Osteocyte (in vitro differentiated cells): ENCODE measurements at places on chromosomes 2 and 18. TPM values are rescaled to one million over a fixed set of nuclear protein-coding genes. Genes with fewer than 3 reads are reported as not detected.

The SLC5A7 gene
- total RNA-seq: not detected in 2 replicates

- H3K27me3 ChIP-seq: no peaks in the 10 kb centered on the region
- H3K4me1 ChIP-seq: peaks cover 12% of the 10 kb centered on the region
- no peak for DNase-seq
- no peak overlapping the region for H3K4me3 ChIP-seq
Observed at GRCh38 chr2:214104219-214104618, 306.6 kb upstream of the VWC2L start.

DNA sequence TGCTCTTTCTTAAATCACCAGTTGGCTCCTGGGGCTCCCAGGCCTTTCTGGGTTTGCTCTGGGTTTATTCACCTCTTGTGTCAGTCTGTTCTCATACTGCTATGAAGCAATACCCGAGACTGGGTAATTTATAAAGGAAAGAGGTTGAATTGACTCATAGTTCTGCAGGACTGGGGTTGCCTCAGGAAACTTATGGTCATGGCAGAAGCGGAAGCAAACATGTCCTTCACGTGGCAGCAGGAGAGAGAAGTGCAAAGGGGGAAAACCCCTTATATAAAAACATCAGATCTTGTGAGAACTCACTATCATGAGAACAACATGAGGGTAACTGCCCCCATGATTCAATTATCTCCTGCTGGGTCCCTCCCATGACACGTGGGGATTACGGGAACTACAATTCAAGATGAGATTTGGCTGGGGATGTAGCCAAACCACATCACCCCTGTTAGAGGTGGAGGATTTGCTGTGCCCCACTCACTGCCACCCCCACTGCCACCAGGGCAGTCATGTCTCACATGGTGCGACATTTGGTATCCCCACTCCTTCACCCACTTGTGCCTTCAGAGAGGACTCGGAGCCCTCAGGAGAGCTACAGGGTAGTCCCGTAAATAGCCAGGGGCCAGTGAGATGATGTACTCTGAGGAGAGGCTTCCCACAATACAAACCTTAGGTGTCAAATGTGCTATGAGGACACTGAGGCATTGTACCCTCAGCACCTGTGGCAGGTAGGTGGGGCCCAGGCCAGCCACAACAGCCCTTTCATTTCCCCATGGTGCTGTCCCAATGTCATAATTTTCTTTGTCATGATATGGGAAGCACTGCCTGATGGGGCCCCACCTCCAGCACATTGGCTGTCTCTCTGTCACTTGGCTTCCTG is 35.7 kb downstream of the CDC42EP3 start:
- no peaks in the 10 kb centered on the region for H3K36me3 ChIP-seq
- H3K4me1 ChIP-seq: peaks cover 27% of the 10 kb centered on the region
- no peak for DNase-seq
- no peaks in the 10 kb centered on the region for H3K27me3 ChIP-seq
- no peak overlapping the region for H3K4me3 ChIP-seq

DNA sequence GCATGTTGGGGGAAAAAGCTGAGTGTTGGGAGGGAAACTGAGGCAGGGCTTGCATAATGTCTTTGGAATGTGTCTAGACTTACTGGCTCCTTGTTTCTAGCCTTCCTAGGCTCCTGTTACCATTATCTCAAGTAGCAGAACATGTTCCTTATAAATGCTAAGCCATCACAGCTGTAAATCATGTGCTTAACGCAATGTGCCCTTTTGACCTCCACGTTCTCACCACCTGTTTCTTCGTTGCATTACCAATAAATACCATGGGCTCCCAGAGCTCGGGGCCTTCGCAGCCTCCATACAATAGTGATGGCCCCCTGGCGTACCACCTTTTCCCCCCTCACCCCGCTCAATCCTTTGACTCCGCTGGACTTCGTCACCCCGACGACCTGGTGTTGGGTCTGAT is 54.0 kb upstream of the CWC22 start:
- H3K27me3 ChIP-seq: peaks cover 25% of the 10 kb centered on the region
- H3K4me1 ChIP-seq: peaks cover 5% of the 10 kb centered on the region
- no peak overlapping the region for H3K4me3 ChIP-seq
- no peaks in the 10 kb centered on the region for H3K36me3 ChIP-seq
- no peak overlapping the region for H3K27ac ChIP-seq
- DNase-seq: no peak

The HTR2B gene
- total RNA-seq: 3.1 and 3.9 TPM in 2 replicates

- peaks cover 10% of the 10 kb centered on the region for H3K4me1 ChIP-seq
- no peaks in the 10 kb centered on the region for H3K36me3 ChIP-seq
- H3K27me3 ChIP-seq: no peaks in the 10 kb centered on the region
Observed at GRCh38 chr18:13302457-13303225, 84.1 kb downstream of the LDLRAD4 start.

DNA sequence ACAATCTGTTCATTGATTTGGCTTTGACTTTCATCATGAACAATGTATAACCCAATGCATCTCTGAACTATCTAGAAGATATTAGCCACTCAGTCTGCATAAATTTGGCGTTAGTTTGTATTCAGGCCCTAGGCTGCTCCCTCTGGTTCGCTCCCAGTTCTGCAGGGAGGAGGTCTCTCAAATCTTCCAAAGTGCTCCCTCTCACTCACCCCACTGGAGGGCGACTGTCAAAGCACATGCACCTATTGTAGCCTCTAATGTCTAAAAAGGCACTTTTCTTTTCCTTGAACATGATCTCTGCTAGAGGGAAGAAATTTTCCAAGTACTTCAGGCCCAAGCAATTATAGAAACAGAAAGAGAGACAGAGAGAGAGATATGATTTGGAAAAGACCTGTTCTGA is 291.5 kb downstream of the TDRD15 start:
- DNase-seq: no peak
- no peak overlapping the region for H3K27ac ChIP-seq
- no peaks in the 10 kb centered on the region for H3K4me1 ChIP-seq
- H3K4me3 ChIP-seq: no peak overlapping the region
- H3K36me3 ChIP-seq: no peaks in the 10 kb centered on the region
- H3K27me3 ChIP-seq: no peaks in the 10 kb centered on the region

The COLEC12 gene
- total RNA-seq: 113 and 120 TPM in 2 replicates

- no peaks in the 10 kb centered on the region for H3K4me1 ChIP-seq
- DNase-seq: no peak
- H3K36me3 ChIP-seq: no peaks in the 10 kb centered on the region
Observed at GRCh38 chr2:85490861-85491755, 47.9 kb upstream of the MAT2A start.

The ACKR3 gene
- total RNA-seq: 36.9 and 40.5 TPM in 2 replicates

The MDH1B gene
- 1.2 and 1.3 TPM in 2 replicates for total RNA-seq

The COL4A3 gene
- total RNA-seq: 0.32 and 0.57 TPM in 2 replicates

DNA sequence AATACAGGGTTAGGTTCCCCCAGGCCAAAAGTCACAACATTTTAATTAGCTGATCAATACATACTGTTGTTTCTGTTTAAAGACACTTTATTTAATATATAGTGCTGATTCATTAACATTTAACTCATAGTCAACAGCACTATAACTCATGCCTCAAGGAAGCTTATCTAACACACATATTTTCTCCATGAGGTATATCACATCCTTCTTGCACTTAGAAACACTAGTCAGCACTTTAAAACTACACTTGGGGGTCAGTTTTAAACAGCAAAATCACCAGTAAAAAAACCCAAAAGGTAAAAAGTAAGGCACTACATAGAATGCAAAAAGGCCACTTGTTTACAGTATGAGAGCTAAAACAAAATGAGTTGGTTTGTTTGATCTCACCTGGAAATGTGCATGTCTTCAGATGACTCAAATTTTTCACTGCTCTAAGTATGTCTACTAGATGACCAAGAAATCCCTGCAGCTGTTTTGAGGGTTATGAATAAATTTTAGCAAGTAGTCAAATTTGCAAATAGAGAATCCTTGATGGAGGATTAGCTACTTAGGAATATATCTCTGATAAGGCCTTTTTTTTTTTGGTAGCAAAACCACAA is 54.1 kb upstream of the EPB41L5 start:
- H3K27me3 ChIP-seq: no peaks in the 10 kb centered on the region
- H3K36me3 ChIP-seq: peaks cover 38% of the 10 kb centered on the region
- no peak overlapping the region for H3K4me3 ChIP-seq
- no peak for DNase-seq
- H3K4me1 ChIP-seq: no peaks in the 10 kb centered on the region

The CLIP4 gene
- total RNA-seq: 22.1 and 24.6 TPM in 2 replicates

The DLGAP1 gene
- 0.05 TPM in 1 of 2 replicates, not detected in the other for total RNA-seq

DNA sequence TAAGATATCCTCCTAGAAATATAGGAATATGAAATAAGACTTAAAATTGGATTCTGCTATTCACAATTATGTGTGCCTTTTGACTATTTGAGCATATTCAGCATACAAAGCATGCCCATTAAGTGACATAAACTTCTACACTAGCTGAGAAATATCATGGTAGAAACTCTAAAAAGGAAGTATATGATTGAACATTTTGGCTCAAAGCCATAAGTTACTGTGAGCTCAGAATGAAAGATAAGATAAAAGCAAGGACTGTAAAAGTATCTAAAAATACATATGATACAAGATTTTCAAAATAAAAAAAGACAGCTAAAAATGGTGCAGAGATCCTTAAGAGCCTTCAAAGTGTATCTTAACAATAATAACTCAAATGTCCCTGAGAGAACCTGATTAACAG is 340.5 kb upstream of the SLC39A10 start:
- H3K27ac ChIP-seq: no peak overlapping the region
- H3K36me3 ChIP-seq: no peaks in the 10 kb centered on the region
- H3K27me3 ChIP-seq: peaks cover 18% of the 10 kb centered on the region

DNA sequence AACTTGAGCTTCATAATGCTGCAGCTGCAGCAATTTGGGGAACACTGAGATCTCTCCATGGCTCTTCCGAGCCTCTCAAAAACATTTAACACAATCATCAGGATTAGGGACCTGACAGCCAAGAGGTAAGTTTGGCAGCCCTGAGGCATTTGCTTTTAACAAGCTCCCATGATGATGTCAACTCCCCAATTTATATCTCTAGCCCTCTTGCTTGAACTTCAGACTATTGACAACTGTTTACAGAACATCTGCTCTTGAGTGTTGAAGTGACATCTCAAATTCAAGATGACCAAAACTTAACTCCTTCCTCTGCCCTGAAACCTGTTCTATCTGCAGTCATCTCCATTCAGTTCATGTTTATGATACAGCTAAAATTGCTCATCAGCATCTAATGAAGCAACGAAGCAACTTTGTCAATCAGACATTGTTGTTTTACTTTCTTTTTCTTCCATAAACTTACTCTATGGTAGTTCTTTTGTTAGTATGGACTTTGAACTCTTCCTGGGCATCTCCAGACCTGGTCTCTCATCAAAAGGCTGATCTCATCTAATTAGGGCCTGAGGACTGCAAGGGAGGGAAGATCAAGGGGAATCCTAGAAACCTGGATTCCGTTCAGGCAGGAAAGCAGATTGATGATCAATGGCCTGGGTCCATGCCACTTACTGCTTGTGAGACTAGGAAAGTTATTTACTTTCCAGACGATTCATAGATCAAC is 48.1 kb downstream of the SEMA4F start:
- peaks cover 32% of the 10 kb centered on the region for H3K27me3 ChIP-seq
- no peak overlapping the region for H3K27ac ChIP-seq
- no peaks in the 10 kb centered on the region for H3K4me1 ChIP-seq
- H3K36me3 ChIP-seq: peaks cover 3% of the 10 kb centered on the region
- H3K4me3 ChIP-seq: no peak overlapping the region

The GPR17 gene
- not detected in 2 replicates for total RNA-seq

DNA sequence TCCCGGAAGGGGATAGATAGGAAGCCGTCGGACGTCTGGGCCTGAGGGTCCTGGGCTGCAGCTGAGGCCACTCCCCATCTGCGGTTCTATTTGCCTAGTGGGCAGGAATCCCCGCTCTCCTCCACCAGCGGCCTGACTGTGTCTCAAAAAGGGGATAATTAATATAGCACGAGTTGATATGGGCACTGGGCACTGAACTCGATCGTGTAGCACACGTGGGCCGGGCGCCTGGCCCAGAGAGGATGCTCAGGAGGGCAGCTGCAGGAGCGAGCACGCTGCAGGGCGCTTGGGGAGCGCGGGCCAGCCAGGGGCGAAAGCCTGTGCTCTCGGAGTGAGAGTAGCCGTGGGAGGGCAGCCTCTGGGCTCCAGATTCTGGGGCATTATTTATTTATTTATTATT is 8.8 kb upstream of the GBX2 start:
- H3K27ac ChIP-seq: peak overlapping the region; percentile 86
- H3K36me3 ChIP-seq: no peaks in the 10 kb centered on the region
- DNase-seq: no peak
- H3K4me1 ChIP-seq: peaks cover 71% of the 10 kb centered on the region
- H3K27me3 ChIP-seq: no peaks in the 10 kb centered on the region

DNA sequence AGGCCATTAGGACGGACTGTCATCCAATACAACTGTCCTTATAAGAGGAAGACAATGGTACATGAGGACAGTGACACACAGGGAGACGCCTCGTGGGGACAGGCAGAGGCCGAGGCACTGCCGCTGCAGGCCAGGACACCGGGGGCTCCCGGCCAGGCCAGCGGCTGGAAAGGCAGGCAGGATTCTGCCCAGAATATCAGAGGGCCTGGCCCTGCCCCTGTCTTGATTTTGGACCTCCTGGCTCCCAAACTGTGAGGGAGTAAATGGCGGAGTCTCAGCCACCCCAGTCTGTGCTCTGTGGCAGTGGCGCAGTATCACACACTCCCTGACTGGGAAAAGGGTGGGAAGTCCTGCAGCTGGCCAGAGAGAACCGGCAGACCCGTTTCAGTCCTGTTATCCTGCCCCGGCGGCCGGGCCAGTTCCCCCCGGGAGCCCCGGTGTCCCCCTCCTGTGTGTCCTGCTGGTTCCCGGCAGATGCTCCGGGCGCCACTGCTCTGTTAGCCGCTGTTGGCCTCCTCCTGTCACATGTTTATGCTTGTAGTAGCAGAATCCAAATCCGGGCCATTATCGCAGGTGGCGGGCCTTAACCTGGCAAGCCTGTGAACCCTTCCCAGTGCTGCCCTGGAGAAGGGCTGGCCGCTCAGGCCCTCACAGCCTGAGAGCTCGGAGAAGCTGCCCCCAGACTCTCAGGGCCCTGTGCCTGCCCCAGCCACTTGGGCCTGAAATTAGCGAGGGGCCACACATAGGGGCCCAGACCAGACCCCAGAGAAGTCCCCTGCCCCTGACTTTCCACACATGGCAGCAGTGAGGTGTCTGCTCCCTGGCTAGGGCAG is 31.4 kb upstream of the TAF1B start:
- DNase-seq: peak; percentile 81
- H3K27me3 ChIP-seq: no peaks in the 10 kb centered on the region
- H3K4me3 ChIP-seq: no peak overlapping the region
- H3K27ac ChIP-seq: no peak overlapping the region
- H3K36me3 ChIP-seq: no peaks in the 10 kb centered on the region

GRCh38 chr2:156177654-156178053 is 154.9 kb downstream of the NR4A2 start:
- no peaks in the 10 kb centered on the region for H3K4me1 ChIP-seq
- peaks cover 4% of the 10 kb centered on the region for H3K27me3 ChIP-seq

DNA sequence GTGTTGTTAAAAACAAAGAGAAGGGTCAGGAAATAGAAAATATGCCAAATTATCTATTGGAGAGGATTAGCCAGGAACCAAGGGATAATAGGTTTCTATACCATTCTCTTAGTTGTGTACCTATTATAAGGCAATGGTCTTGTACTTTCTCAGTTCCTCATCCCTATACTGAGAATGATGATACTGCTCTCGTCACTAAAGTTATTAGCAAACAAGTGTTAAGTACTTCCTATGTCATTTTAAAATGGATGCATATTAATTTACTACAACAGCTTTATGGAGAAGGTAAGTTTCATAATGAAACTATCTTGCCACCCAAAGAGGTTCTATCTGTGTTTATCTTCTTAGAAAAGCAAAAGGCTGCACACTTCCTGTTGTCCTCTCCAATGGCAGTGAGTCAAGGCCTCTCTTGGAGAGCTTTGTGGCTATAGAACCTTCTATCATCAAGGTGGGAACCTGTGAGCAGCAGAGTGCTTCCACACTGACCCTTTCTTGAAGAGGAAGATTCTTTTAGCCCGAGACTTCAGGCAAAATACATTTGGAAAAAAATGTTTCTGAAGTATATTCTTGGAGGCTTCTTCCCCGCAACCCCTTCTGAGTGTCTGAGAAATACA is 460.7 kb upstream of the FANCL start:
- H3K36me3 ChIP-seq: no peaks in the 10 kb centered on the region
- no peaks in the 10 kb centered on the region for H3K4me1 ChIP-seq
- H3K27me3 ChIP-seq: peaks cover 34% of the 10 kb centered on the region
- H3K4me3 ChIP-seq: no peak overlapping the region
